Airway epithelial cell (primary cell): ENCODE measurements at places on chromosomes 5 and 9. TPM values are rescaled to one million over a fixed set of nuclear protein-coding genes. Genes with fewer than 3 reads are reported as not detected.

The DAB2IP gene
- total RNA-seq: 29.3 and 40.0 TPM in 2 replicates

The TLX3 gene
- total RNA-seq: 0.07 TPM in 1 of 2 replicates, not detected in the other

The SAPCD2 gene
- 31.6 and 31.9 TPM in 2 replicates for total RNA-seq

The HK3 gene
- total RNA-seq: not detected in 2 replicates

The FCN1 gene
- total RNA-seq: not detected in 2 replicates

The RALGPS1 gene
- 5.5 and 19.2 TPM in 2 replicates for total RNA-seq

The KCNT1 gene
- not detected in 2 replicates for total RNA-seq

The SLC27A6 gene
- total RNA-seq: 0.35 TPM in 1 of 2 replicates, not detected in the other

The CTSV gene
- total RNA-seq: 45.5 and 46.3 TPM in 2 replicates

The OR1J2 gene
- total RNA-seq: not detected in 2 replicates

The SAXO1 gene
- 0.49 TPM in 1 of 2 replicates, not detected in the other for total RNA-seq

The AQP7 gene
- not detected in 2 replicates for total RNA-seq

The CARD9 gene
- under 0.01 and 0.21 TPM in 2 replicates for total RNA-seq

The PTGDS gene
- not detected in 2 replicates for total RNA-seq

The MYOT gene
- not detected in 2 replicates for total RNA-seq

The EIF4E1B gene
- not detected in 2 replicates for total RNA-seq
